ENCODE measurements at places on chromosomes 5 and 9.

- no peak for DNase-seq
Observed at GRCh38 chr5:109354761-109355160, 55.0 kb downstream of the PJA2 start.

GRCh38 chr5:157650991-157651611 is 1.1 kb downstream of the SOX30 start:
- DNase-seq = no peak

DNA sequence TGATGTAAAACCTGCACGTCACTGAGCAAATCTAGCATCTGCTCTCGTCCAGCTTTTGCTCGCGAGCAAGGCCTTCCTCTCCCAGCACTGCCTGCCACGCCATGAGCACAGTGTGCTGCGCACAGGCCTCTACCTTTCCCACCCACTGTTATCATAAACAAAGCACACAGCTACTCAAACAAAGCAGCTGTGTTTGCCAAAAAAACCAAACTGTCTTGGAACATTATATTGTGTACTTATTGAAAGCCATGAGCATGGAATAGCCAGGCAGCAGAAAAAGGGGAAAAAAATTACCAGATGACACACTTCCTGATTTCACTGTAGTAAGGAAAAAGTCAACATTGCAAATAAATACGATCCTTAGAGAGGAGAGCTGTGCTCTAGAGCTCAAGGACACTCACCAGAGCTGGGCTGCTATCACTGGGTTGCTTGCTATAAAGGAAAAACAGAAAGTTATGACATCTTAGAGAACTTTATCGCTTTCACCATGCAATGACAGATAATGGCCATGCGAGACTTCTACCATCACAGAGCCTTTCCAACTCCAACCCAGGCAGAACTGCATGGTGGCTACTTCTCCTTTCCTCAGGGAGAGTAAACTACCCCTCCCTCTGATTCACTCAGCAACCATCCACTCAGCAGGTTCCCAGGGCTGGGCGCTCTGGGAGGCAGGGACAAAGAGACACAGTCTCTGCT is 69.6 kb downstream of the EPB41L4B start:
- DNase-seq = no peak

- no peak for DNase-seq
Observed at GRCh38 chr9:84857211-84857610, 187.7 kb downstream of the NTRK2 start.

DNA sequence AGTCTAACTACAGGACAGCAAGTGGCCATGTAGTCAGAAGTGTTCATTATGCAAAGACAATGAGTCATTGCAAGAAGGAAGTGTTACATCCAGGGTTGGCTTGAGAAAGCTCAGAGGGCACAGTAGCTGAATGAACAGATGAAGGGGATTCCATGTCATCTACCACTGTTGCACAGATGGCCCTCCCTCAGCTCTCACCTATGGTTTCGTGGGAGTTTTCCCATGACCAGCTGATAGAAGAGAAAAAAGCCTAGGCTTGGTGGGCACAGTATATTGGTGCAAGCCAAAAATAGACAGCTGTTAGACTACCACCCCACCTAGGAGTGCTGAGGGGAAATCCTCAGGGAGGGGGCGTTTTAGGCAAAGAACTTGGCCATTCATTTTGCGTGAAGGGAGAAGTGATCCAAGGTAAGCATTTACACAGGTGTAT is 217.0 kb downstream of the DMRT2 start:
- DNase-seq = no peak

GRCh38 chr5:141848744-141849414 is 29.3 kb downstream of the PCDH1 start:
- no peak for DNase-seq

- no peak for DNase-seq
Observed at GRCh38 chr9:121253162-121253561, 14.8 kb upstream of the GSN start.

- DNase-seq = no peak
Observed at GRCh38 chr5:142894749-142895148, 124.6 kb downstream of the ARHGAP26 start.

GRCh38 chr5:172904643-172905345 is 54.4 kb upstream of the RPL26L1 start:
- no peak for DNase-seq

DNA sequence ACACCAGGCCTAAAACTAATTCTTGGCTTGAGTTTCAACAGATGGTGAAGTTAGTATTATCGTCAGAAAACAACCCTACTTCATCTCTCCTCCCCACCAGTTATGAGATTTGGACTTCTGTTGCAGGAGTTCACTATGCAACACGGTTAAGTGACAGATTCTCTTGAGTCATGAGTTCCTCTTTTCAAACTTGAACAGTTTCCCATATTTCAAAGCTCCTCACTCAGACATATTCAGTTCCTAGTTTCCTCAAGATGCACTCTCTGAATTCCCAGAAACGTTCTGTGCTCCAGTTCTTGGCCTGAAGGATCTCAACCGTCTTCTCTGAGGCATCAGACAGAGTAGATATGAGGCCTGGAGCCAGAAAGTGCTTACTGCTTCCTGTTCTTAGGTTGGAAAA is 7.3 kb upstream of the PTGER4 start:
- peak; percentile 66 for DNase-seq

- no peak for DNase-seq
Observed at GRCh38 chr9:19935422-19935821, 146.6 kb upstream of the SLC24A2 start.

GRCh38 chr5:178396796-178397720 is 164.5 kb upstream of the PHYKPL start:
- no peak for DNase-seq

DNA sequence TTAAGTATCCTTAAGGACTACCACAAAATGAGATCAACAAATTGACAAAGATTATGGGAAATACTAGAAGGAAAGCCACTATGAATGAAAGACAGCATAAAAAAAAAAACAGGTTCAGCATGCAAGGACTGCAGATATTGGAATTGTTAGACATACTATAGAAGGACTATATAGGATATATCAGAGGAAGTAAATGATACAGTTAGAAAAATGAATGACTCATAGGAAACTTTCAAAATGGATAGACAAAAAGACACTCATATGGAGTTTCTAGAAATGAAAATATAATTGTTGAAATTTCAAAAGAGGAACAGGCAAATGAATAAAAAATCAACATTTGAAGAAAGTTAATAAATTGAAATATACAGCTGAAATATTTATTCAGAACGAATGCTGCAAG is 180.6 kb downstream of the PLK2 start:
- no peak for DNase-seq

DNA sequence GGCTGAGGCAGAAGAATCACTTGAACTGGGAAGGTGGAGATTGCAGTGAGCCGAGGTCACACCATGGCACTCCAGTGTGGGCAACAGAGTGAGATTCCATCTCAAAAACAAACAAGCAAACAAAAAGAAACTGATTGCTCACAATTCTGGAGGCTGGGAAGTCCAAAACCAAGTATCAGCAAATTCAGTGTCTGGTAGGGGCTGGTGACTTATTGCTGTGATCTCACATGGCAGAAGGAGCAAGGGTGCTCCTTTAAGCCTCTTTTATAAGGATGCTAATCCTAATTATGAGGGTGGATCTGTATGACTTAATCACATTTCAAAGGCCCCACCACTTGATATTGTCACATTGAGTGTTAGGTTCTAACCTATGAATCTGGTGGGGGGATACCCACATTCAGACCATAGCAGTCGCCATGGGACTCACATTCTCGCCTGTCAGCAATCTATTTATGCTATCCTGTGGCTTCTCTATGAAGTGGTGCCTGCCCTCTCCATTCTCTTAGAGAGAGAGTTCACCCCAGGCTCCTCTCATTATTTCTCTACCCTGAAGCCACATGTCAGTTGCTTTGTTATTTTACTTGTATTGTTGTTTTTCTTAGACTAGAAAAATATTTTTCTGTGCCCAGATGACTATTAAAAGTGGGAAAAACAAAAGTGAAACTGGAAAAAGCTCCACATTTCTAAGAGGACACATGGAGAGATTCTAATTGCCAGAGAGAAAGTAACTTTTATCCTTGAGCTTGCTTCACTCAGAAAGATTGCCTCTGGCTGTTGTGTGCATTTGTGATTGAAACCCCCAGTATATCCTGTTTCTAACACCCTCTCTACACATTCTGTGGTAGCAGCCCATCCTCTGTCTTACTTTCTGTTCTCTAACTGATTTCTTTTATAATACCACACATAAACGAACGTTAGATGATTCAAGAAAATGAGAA is 18.8 kb upstream of the PRLR start:
- DNase-seq = no peak

- DNase-seq = no peak
Observed at GRCh38 chr5:71993600-71993999, 113.7 kb upstream of the MAP1B start.

GRCh38 chr9:90802386-90802985 is 867 bp downstream of the SYK start:
- DNase-seq = peak; percentile 52

GRCh38 chr5:20528471-20528870 is 540.5 kb upstream of the CDH18 start:
- DNase-seq = no peak

GRCh38 chr5:113259034-113259433 is 175.8 kb downstream of the TSSK1B start:
- no peak for DNase-seq

GRCh38 chr5:14086261-14086660 is 56.9 kb upstream of the TRIO start:
- no peak for DNase-seq

GRCh38 chr9:37961351-37961750 is 57.4 kb upstream of the SLC25A51 start:
- peak; percentile 34 for DNase-seq

- DNase-seq = peak; percentile 83
Observed at GRCh38 chr9:125758986-125759763, 12.0 kb downstream of the PBX3 start.

DNA sequence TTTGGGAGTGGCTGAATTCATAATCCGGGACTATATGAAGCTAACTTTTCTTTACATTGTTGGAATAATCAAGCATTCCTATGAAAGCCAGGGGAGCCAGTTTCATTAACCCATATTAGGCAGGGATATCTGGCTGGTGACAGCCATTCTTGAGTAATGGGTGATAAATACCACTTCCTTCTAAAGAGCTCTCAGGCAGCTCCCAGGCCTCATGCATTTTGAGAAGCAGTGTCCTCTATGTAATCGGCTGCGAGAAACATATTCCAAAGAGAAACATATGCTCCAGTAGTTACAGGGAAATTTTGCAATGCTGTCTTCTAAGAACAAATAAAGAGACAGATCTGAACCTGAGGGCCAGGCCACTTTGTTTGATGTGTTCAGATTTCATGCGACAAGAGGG is 83.1 kb downstream of the MSX2 start:
- no peak for DNase-seq

DNA sequence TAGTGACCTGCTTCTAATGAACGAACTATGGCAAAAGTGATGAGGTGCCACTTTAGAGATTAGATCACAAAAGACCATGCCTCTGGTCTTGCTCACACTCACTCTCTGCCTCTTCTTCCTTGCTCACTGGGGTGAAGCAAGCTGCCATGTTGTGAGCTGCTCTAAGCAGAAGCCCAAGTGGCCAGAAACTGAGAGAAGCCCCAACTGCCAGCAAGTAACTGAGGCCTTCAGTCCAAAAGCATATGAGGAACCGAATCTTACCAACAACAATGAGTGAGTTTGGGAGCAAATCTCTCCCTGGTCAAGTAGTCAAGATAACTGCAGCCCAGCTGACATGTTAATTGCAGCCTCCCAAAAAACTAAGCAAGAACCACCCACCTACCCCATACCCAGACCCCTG is 126.0 kb upstream of the ACO1 start:
- DNase-seq = no peak

- no peak for DNase-seq
Observed at GRCh38 chr5:62065050-62065449, 241.0 kb upstream of the KIF2A start.

- DNase-seq = no peak
Observed at GRCh38 chr9:123773783-123774182, 156.1 kb downstream of the DENND1A start.

DNA sequence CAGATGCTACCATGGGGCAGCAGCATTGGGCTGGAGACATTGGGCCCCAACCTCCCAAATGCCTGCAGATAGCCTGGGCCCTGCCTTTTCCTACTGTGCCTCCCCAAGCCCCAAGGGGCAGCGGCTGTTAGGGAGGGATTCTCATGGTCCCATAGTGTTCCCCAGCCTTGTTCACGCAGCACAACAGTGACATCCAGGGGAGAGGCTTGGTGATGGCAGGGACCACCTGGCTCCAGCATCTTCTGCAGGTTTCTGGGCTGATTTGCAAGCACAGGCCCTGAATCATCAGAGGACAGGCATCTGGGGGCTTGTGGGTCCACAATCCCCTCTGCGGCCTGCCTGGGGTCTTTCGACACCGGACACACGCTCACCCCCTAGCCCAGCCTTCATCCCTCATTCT is 354.6 kb downstream of the SLIT3 start:
- DNase-seq = no peak

DNA sequence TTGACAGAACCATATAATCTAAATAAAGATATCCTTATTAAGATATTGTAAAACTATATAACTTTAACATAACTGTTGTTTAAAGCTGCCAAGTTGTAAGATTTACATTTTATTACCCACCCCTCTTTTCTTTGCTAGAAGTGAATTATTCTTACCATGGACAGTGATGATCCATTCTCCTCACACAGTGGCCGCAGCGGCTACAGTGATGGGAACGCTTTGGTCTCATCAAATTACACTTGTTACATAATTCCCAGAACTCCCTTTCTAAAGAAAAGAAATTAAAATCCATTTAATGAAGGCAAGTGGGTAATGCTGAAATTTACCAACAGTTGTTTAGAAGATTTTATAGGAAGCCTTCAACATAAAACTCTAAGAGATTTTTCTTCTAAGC is 31.2 kb downstream of the ZDHHC21 start:
- no peak for DNase-seq

GRCh38 chr5:161751265-161751664 is 65.7 kb downstream of the GABRA6 start:
- no peak for DNase-seq

DNA sequence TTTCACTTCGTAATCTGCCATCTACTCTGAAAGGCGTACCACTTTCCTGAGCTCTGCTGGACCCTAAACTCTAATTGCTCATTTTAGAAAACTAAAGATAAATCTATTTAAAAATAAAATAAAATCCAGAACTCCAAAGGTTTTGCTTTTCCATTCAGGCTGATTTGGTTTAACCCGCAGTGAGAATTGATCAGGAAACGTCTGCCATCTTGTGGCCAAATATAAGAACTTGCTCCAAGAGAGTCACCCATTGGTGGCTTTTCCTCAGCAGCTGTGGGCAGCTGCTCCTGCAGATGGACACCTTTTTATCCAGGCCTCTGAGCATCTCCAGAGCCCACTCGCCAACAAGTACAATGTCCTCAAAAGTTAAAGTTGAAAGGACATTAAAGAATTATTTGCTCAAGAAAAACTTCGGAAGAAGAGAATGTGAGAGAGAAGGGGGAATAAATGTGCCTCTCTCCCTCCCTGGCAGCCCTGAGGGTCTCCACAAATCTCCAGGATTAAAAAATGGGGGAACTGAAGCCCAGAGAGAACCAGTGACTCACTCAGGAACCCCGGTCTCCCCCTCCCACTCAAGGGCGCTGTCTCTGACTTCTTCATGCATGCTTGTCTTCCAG is 4.1 kb downstream of the SAXO1 start:
- peak; percentile 36 for DNase-seq
